ENCODE measurements at places on chromosomes 5 and 9.

GRCh38 chr5:143474616-143475015 lies 71.1 kb upstream of the NR3C1 start:
- no peak for DNase-seq

DNA sequence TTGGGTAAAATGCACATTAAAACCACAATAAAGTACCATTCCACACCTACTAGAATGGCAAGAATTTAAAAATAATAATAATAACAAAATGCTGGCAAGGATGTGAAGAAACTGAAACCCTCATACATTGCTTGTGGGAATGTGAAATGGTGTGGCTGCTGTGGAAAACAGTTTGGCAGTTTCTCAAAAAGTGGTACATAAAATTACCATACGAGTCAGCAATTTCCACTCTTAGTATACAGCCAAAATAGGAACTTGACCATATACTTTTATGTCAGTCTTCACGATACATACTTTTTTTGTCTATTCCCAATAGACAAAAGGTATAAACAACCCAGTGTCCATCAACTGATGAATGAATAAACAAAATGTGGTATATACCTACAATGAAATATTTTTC lies 15.6 kb downstream of the FKBP15 start:
- DNase-seq, result no peak

DNA sequence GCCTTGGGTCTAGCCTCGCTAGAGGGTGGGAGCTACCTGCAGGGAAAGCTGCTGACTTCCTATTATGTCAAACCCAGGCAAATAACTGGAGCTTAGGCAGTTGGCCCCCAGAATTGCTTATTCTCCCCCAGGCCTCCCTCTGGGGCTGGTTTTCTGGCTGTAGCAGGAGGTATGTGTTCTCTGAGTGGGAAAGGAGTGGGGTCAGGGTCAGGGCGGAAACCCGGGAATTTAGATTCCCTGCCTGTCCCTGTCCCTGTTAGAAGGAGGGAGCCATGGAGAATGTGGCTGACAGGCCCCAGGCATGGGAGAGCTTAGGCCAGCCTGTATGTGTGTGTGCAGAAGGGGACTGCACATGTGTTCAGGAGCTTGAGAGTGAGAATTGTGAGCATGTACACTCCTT lies 13.6 kb upstream of the CXXC5 start:
- no peak for DNase-seq

- no peak for DNase-seq
Measured at GRCh38 chr5:160311491-160312133, 752 bp downstream of the CCNJL start.

DNA sequence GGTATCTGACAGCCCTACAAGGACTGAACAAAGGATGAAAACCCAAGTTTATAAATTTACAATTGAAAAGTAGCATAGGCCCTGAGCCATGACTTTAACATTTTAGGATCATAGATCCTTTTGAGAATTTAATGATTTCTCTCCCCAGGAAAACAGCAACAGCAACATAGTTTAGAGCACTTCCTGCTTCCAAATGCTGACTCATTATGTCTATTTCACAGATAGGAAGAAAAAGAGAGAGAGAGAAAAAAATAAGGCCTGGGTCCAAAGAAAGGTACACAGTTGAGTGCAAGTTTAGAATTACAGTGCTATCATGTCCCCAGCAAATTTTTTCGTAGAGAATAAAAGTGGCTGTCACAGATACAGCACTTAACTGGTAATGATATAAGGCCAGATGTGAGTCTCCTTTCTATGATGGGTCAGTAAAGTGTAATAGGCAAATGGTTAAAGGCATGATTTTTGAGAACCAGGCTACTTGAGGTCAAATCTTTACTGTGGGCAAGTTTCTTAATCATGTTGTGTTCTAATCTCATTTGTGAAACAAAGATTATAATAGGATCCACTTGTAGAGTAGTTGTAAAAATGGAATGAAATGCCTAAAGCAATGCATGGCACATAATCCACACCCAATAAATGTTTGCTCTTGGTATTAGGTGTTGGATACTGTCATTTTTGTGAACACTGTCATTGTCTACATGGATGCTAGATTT lies 12.3 kb upstream of the PPP2R2B start:
- no peak for DNase-seq
